H7 (cell line): ENCODE measurements at places on chromosomes 4 and X.
A peak's percentile ranks its signal among the peaks of the same experiment; 100 is the strongest.

- no peak for DNase-seq
Observed at GRCh38 chrX:39835776-39836175, 262.0 kb downstream of the BCOR start.

DNA sequence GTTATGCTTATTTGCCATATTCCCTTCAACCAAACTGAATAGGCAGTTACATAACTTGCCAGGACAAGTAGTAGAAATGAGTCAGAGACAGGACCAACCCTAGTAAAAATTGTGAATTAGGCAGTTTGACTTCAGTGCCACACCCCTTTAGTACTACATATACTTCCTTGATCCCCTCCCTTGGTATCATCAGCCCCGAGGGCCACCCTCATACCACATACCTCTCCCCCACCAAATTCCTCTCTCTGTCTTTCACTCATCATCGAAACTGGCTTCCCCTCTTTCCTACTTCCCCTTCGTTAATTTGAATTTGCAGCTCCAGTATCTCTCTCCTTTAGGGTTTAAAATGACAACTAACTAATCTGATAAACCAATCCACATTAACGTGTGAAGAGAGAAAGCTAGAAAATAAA lies 7.9 kb upstream of the PTPN13 start:
- DNase-seq, result peak; percentile 32

- DNase-seq, result peak; percentile 51
Observed at GRCh38 chr4:112075129-112075753, 70.0 kb upstream of the FAM241A start.

DNA sequence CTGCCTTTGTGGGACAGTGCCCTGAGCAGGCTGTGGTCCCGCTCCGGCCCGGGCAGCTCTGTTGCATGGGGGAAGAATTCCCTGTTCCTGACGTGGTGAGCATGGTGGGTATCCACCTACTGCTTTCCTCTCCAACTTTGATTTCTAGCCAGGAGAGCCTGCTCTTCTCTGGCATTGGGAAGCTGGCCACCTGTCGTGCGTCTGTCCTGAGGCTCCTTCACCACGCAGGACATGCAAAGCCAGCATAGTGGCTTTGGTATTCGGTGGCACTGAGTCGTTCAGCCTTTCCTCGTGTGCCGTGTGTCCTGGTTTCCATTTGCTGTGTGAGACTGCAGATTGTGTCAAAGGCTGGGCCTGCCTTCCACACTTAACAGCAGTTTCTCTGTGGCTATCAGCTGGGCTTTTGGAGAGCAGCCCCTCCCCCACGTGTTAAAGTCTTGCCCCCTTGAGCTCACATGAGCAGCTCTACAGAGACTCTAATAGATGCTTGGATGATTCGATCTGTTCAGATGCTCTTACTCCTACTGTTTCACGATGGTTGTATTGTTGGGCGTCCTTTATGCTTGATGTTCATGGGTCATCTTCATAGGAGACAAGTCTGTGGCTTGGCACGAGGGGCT lies 46.3 kb upstream of the CLCN4 start:
- DNase-seq, result no peak

DNA sequence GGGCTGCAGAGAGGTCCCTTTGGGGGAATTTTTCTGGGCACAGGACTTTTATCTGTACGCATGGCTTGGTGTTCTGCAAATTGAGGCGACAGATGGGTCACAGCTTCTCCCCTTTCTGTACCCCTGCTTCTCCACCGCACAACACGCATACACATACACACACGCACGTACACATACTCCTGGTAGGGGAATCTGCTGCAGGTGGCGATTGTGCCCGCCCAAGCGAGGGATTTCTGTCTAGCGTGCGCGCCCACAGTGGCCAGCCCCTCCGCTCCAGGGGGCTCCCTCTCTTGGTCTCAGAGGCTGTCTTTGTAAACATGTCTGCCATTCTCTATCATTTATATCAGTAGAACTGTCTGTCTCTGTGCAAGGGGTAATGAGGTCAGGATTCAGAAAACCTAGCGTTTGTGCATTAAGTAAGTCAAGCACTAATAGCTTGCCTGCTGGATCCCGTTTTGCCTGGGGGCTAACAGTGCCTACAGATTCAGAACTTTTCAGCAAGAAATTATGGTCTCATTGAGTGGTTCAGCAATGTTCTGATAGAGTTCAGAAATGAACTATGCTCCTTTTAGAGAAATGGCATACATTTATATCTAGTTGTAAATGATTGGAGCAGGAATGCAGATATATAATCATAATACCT lies 2.2 kb downstream of the GRID2 start:
- peak; percentile 40 for DNase-seq

DNA sequence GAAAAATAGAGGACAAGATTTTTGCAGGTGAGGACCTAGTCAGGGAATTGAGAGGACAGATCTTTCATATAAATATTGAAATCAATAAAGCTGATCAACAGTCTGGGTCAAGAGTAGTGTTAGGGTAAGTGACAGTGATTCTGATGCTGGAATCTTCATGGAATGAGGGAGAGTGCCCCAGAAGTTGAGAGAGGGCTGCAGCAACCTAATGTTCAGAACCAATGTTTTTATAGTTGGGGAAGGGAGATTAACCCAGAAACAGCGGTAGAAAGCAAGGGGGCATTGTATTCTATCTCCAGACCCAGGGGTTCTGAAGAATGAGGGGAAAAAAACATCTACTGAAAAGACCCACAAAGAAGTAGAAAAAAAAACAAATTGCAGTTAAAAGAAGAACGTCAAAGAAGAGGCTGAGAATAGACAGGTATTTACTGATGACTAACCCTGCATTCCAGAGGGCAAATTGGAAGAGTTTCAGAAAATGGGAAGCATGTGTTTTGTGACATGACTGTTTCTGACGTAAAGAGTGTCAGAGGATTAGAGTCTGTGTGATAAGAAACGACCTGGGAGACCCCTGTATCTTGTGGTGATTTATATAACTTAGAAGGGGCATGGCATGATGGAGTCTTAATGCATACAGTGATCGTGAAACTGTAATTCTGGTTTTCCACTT lies 819.6 kb upstream of the EPHA5 start:
- no peak for DNase-seq

DNA sequence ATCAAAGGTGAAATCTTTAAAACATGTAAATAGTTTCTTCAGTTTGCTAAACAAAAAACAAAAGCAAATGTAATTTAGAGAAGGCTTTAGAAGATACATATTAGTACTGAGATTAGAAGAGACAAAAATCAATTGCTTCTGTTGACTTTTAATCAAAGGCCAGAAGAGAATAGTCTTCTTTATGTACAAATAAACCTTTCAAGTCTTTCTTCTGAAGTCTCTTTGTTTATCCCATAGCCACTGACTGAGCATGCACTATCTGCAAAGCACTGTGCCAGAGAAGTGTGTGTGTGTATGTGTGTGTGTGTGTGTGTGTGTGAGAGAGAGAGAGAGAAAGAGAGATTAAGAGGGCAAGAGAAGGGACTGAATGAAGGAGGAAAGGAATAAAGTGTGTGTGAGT lies 198.4 kb downstream of the GLUD2 start:
- DNase-seq, result no peak

GRCh38 chr4:147776716-147777115 lies 44.8 kb downstream of the ARHGAP10 start:
- DNase-seq, result no peak

GRCh38 chrX:2913118-2913517 lies 16.0 kb downstream of the ARSD start:
- peak; percentile 46 for DNase-seq

DNA sequence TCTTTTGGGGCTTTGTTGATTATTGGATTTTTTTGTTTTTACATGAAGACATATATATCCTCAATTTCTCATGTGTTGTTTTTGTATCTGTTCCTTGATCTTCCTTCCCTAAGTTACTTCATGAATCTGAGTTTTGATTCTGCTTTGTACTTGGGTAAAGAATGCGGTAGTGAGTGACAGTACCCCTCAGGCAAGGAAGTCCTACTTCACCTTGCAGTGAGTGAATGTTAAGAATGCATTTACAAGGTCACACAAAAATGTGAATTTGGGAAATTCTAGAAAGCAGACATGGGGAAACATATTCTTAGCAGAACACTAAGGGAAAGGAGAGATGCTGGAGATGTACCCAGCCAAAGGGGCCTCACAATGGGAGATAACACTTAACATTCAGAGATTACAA lies 373.1 kb upstream of the LCORL start:
- DNase-seq, result no peak

DNA sequence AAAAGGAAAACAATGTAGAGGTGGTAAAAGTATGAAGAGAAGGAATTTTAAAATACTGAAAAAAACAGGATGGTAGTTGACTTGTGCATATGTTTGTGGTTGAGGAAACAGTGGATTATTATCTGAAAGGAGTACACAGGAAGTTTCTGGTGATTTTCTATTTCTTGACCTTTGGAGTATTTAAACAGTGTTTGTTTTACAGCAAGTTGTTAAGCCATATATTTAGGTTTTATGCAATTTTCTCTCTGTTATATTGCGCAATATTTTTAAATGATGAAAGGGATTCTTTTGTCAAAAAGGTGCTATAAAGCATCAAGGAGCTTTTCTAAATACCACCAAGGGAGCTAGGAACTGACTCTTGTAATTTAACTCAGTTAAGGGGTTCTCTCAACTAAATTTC lies 343.1 kb upstream of the MAOA start:
- DNase-seq, result no peak

DNA sequence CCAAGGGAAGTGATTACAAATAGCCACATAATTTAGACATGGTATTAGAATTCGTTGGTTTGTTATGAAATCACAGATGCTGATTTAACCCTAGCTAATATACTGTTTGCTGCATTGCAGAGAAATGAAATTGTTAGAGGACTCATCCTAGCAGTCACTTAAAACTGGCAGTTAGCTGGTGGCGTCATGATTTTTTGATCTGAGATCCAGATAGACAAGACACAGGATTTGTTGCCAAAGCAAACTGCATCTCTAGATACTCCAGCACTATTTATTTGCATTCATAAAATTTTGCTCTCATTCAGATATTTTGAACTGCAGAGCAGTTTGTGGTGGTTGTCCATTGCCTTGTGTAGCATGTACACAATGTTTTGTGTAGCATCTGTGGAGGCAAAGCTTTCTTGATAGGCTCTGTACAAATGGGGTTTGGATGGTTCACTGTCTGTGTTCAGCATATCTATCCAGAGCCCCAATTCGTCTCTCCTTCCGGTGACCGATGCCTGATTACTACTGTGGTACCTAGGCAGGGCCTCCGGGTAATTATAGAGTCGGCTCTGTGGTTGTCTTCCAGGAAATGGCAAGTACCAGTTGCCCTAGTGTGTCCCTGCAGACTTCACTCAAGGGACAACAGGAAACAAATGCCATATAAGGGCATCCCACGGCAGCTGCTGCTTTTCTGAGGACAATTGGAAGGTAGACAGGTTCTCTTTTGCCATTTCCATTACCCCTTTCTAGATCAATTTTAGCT lies 30.1 kb upstream of the SPARCL1 start:
- DNase-seq, result no peak

DNA sequence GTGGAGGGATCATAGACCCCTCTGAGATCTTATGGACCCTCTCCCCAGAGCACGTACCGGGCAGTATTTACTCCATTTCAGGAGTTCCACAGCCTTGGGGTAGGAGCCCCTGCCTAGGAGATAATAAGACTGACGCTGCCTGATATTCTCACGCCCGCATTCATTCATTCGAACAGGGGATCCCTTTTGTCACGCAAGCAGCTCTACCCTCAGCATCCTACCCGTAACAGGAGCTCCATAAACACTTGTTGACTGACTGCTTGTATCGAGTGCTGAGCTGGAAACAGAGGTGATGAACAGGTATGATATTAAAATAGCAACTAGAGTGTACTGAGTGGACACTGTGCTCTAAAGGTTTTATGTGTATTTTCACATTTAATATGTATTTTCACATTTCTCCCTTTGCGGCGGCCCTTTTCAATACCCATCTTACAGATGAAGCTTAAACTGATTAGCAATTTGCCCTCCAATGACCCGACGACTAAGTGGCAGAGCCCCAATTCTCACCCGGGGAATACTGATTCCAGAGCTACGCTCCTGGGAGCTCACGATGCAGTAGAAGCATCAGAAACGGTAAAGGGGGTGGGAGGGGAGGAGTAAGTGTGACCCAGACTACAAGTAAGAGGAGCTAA lies 888 bp downstream of the RAB28 start:
- peak; percentile 20 for DNase-seq

DNA sequence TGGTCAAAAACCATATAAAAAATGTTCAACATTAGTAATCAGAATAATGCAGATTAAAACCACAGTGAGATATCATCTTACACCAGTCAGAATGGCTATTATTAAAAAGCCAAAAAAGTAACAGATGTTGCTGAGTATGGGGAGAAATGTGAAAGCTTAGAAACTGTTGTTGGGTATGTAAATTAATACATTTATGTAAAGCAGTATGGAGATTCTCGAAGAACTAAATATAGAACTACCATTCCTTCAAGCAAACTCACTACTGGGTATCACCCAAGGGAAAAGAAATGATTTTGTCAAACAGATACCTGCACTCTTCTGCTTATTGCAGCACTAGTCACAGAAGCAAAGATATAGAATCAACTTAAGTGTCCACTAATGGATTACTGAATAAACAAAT lies 576.4 kb upstream of the EPHA5 start:
- DNase-seq, result no peak

GRCh38 chr4:93834249-93835066 lies 5.9 kb downstream of the ATOH1 start:
- peak; percentile 83 for DNase-seq

DNA sequence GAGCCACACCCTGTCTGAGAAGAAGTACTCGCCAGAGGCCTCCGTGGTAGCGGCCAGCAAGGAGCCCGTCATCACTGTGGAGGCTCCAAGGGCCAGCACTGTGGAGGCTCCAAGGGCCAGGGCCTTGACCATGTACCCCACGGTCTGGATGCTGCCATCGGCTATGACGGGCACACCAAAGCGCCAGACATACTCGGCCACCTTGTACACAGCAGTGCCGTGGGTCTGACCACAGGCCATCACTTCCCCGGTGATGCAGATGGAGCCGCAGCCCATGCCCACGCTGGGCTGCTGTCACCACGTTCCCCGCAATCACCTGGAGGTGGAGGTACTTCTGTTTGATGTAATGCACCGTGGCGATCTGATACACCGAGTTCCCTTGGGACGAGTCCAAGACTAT lies 377.7 kb upstream of the MAOA start:
- DNase-seq, result no peak

DNA sequence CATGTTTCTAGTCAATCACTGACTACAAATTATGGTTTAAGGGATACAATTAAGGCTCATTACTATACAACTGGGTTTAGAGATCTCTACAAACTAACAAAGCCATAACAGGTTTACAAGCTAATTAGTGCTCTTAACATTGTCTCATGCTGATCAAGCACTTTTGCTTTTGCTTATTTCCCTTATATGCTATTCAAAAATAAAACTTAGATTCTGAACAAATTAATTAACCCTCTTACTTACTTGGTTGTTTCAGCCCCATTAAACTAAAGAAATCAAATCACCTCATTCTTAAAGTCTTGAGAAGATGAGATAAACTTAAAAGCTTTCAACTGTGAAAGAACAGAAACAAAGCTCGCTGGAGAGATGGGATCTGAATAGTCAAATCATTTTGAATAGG lies 2024.5 kb upstream of the ADGRL3 start:
- DNase-seq, result no peak

DNA sequence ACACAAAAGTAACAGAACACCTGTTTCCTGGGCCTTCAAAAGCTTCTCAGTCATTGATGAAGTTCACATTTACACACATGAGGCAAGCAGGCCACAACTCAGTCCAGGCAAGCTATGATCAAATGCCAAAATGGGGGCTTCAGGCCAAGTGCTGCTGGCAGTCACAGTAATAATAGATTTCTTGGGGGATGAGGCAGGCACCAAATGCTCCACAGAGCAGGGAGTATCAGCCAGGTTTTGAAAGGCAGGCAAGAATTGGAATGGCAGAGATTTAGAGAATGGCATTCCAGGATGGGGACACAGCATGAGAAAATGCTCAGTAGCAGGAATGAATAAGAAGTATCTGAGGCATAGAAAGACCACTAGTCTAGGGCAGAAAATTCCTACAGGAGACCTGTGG lies 52.8 kb downstream of the GRIA3 start:
- no peak for DNase-seq
